Stimulated activated CD8-positive, alpha-beta memory T cell treated with anti-CD3 and anti-CD28 coated beads, Interleukin-15, amount 100 ng/mL, for 4 hours (primary cell): ENCODE measurements at places on chromosomes 6 and 20.

- DNase-seq: no peak
Measured at GRCh38 chr20:58511364-58511763, 3.8 kb downstream of the APCDD1L start.

DNA sequence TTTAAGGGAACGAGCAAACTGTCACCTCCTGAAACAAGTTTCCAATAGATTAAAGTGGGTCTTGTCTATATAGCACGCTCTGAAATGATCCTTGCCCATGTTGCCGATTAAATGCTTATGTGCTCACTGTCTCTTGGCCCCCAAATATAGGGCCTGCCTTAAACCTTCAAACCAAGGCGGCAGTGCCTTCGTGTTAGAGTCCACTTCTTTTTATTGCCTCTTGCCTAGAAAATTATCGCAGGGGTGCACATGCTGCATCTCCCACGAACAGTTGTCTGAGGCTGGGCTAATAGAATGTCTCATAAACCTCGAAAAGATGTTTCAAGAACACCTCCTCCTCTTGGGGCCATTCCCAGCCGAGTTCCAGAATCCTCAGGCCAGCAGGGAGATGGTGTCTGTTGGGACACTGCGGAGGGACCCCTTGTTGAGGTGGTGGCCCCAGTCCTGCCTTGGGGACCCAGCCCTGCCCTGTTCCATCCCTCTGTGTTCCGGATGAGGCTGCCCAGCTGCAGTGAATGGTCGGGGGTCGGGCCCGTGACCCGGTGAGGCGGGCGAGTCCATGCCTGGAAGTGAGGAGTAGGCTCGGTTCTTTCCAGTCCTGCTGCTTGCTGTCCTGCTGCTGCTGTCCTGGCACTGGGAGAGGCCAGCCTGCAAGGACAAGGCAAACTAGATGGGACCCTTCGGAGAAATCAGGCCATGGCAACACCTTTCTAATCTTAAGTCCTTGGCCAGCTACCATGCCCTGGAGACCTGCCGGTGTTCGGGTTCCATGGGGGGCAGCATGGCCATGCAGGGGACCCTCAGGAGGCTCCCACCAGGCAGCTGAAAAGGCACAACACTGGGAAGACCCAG lies 34.7 kb upstream of the SLCO4A1 start:
- no peak for DNase-seq

DNA sequence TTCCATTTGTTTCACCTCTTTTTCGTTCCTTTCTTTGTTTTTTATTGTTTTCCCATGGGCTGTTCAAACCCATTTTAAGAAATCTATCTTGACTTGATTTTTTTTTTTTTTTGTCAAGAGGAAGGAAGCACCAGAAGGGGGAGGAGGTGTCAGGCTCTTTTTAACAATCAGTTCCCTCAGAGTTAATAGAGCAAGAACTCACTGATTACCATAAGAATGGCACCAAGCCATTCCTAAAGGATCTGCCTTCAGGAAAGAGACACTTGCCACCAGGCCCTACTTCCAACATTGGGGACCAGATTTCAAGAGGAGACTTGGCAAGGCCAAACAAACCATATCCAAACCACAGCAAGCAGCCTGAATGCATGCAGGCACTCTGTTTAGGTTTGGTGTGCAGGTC lies 168.0 kb downstream of the OTOR start:
- no peak for DNase-seq

DNA sequence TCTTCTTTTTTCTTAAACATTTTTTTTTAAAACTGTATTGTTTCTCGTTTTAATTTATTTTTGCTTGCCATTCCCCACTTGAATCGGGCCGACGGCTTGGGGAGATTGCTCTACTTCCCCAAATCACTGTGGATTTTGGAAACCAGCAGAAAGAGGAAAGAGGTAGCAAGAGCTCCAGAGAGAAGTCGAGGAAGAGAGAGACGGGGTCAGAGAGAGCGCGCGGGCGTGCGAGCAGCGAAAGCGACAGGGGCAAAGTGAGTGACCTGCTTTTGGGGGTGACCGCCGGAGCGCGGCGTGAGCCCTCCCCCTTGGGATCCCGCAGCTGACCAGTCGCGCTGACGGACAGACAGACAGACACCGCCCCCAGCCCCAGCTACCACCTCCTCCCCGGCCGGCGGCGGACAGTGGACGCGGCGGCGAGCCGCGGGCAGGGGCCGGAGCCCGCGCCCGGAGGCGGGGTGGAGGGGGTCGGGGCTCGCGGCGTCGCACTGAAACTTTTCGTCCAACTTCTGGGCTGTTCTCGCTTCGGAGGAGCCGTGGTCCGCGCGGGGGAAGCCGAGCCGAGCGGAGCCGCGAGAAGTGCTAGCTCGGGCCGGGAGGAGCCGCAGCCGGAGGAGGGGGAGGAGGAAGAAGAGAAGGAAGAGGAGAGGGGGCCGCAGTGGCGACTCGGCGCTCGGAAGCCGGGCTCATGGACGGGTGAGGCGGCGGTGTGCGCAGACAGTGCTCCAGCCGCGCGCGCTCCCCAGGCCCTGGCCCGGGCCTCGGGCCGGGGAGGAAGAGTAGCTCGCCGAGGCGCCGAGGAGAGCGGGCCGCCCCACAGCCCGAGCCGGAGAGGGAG lies 580 bp downstream of the VEGFA start:
- DNase-seq: no peak

DNA sequence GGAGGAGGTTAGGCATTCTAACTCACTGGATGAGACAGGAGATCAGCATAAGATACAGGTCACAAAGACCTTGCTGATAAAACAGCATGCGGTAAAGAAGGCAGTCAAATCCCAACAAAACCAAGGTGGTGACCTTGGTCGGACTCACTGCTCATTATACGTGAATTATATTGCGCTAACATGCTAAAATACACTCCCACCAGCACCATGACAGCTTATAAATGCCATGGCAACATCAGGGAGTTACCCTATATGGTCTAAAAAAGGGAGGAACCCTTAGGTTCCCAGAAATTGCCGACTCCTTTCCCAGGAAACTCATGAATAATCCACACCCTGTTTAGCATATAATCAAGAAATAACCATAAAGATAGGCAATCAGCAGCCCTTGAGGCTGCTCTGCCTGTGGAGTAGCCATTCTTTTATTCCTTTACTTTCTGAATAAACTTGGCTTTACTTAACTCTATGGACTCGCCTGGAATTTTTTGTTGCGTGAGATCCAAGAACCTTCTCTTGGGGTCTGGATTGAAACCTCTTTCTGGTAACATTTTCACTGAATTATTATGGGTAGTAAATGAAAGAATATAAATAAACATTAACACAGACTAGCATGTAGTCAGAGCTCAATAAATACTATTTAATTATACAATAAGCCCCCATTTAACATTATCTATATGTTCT lies 3.0 kb upstream of the LAMA4 start:
- DNase-seq: no peak

DNA sequence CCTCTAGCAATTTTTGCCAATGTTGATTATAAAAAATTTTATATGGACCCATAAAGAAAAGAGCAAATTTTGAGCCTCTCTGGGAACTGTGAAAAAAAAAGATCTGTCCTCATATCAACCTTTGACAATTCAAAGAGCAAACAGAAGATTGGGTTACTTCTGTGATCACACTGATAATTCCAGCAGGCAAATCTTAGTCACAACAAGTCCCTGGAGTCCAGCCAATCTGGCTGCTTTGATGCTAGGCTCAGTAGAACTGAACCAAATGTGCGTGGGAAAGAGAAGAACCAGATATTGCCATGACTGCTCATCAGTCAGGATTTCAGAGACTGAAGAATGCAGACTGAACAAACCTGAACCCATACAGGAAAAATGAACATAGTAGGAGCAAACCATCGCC lies 438.4 kb upstream of the FLRT3 start:
- DNase-seq: no peak

GRCh38 chr6:23611776-23612381 lies 514.1 kb upstream of the NRSN1 start:
- DNase-seq: no peak

GRCh38 chr20:36847710-36848040 lies 28.3 kb upstream of the TLDC2 start:
- no peak for DNase-seq

- DNase-seq: no peak
Measured at GRCh38 chr6:157267654-157268053, 55.7 kb downstream of the TMEM242 start.

DNA sequence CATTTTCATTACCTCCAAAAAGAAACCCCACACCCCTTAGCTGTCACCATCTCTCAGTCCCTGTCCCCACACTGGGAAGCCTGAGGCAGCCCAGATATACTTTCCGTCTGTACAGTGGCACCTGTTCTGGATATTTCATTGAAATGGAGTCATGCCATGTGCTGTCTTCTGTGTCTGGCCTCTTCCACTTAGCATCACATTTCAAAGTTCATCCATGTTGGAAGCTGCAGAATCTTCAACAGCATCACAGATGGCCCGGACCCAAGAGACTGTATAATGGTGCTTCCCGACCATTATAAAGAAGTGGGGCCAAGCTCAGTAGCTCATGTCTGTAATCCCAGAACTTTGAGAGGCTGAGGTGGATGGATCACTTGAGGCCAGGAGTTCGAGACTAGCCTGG lies 58.4 kb downstream of the DLGAP4 start:
- DNase-seq: no peak

DNA sequence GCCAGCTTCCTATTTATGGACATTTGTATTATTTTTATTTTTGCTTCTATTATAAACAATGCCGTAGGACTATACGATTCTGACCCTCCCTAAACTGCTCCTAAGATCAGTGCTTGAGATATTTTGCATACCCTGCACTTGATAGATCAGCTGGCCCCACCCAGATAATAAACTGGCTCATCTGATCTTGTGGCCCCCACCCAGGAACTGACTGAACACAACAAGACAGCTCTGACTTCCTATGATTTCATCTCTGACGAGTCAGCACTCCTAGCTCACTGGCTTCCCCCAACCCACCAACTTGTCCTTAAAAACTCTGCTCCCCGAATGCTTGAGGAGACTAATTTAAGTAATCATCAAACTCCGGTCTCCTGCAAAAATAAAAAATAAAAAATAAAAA lies 34.9 kb upstream of the TFAP2A start:
- DNase-seq: no peak
